ENCODE measurements at places on chromosomes 1 and 21.
A peak's percentile ranks its signal among the peaks of the same experiment; 100 is the strongest.

GRCh38 chr21:38319781-38320180 lies 63.0 kb downstream of the KCNJ15 start:
- no peak for DNase-seq

GRCh38 chr1:192485692-192486436 lies 89.7 kb upstream of the RGS1 start:
- no peak for DNase-seq

DNA sequence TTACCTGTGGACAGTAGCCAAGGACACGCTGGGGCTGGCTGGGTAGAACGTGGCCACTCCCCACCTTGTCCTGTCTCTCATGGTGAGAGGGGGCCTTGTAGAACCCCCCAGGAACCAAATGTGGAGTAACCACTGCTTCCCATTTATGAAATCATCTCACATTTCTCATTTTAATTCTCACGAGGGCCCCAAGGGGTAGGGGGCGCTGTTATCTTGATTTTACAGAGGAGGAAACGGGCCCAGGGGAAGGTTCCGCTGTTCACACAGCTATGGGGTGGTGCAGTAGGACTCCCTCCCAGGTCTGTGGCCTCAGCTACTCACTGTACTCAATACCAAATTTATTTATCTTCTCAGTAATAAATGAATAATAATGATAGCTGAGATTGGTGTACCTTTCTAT lies 5.5 kb downstream of the SMPDL3B start:
- peak; percentile 74 for DNase-seq

GRCh38 chr1:214219902-214220301 lies 61.1 kb upstream of the SMYD2 start:
- DNase-seq = no peak

GRCh38 chr21:38958940-38959691 lies 153.4 kb downstream of the ETS2 start:
- DNase-seq = no peak

DNA sequence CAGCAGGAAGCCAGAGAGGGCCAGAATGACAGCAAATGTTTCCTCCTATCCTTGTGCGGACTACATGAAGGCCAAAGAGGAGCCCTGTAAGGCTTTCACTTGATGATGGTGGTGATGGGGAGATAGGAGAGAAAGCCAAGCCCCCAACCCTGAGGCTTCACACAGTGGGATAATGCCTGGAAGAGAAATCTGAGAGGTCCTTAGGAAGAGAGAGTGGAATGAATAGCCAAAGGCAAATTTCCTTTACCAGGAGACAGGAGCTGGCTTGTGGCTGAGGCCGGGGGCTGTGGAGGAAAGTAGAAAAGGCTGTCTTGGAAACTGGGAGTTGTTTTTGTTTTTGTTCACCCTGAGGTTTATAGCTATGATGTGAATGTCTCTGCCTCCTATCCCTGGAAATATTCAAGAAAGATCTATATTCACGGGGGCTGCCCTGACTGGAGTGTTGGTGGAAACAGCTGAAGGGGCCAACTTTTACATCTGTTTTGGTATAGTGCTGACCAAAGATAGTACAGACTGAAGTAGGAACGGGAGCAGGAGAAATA lies 13.0 kb upstream of the RNF19B start:
- no peak for DNase-seq
